ENCODE measurements at places on chromosomes 3 and 15.

DNA sequence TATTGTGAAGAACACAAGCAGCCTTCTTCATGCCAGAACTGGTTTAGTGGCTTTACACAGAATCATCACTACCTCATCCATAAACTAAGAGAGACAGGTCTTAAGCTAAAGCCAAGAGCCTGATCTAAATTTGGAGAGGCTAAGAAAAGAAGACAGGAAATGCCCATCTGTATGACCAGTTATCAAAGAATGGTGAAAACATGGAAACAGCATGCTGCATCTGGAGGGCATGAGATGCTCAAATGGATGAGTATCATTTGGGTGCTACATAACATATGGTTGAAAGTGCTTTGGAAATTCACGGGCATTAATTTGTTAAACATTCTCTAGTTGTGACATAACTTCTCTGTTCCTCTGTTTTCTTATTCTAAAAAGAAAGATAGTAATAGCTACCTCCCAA lies 112.5 kb downstream of the CPNE4 start:
- DNase-seq: no peak

DNA sequence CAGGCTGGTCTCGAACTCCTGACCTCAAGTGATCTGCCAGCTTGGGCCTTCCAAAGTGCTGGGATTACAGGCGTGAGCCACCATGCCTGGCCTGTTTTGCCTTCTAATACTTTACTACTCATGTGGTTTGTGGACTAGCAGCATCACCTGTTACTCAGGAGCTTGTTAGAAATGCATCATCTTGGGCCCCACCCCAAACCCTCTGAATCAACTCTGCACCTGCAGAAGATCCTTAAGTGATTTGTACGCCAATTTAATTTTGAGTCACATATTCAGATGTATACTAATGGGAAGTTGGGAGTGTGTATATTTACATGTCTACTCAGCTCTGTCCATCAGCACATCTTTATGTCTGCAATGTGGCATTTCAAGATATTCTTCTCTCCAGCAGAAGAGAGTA lies 6.1 kb downstream of the TBC1D21 start:
- no peak for DNase-seq

DNA sequence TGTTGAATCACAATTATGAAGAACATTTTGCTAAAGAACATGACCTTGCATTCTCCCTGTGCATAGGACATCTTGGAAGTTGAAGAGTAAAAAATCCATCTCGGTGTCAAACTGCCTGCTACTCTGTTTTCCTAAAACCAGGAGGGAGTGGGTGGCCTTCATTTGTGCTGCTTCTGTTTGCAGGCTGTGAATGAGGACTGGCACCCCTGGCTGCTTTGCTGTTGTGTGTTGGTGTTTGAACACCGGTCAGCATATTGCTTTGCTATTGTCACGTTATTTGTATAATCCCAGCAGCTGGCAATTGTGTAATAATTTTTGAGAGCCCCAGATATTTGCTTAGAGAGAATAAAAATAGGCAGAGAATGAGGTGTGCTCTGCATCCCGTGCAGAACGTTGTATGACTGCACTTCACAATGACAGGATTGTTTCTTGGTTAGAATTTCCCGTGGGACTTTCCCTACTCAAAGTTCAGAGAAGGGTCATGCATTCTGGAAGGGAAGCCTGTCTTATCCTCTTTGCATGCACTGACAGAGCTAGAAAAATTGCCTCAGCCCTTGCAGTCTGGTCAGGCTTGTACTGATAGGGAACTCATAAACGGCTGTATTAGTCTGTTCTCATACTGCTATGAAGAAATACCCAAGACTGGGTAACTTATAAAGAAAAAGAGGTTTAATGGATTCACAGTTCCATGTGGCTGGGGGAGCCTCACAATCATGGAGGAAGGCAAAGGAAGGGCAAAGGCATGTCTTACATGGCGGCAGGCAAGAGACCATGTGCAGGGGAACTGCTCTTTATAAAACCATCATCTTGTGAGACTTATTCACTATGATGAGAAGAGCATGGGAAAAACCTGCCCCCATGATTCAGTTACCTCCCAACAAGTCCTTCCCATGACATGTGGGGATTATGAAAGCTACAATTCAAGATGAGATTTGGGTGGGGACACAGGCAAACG lies 16.3 kb downstream of the SV2B start:
- peak; percentile 66 for DNase-seq

GRCh38 chr3:17091910-17092582 lies 207.3 kb downstream of the PLCL2 start:
- no peak for DNase-seq

DNA sequence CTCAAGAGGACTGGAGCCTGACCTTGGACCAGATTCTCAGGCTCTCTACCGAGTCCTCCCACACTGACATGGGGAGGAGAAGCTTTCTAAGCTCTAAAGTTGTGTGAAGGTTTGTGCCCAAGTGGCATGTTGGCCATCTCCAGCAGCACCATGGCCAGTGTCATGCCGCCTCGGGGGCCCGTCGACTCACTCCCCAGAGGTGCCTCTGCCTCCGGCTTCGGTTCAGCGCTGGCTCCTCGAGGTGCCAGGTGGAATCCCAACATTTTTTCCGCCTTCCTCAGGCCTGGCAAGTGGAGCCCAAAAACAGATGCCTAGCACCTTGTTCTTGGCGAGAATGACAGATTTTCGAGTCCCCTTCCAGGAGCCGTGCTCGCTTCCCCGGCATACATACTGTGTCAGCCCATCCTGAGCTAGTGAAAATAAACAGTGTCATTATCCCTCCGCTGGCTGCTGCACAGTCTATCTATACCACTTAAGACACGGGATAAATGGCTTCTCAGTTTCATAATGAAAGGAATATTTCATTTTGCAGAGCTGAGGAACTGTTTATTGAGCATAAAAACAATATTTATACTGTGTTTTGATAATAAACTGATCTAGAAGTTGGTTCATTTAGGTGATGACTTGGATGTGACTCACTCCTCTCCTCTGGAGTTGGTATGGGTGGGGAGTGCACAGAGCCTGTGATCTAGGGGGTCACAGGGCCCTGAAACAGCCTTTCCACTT lies 328.5 kb upstream of the TLE3 start:
- DNase-seq: no peak

GRCh38 chr3:171704002-171704401 lies 106.3 kb downstream of the PLD1 start:
- peak; percentile 42 for DNase-seq

- no peak for DNase-seq
Observed at GRCh38 chr3:197229178-197229577, 69.2 kb downstream of the DLG1 start.

- DNase-seq: no peak
Observed at GRCh38 chr3:16607718-16608117, 2.5 kb upstream of the DAZL start.

DNA sequence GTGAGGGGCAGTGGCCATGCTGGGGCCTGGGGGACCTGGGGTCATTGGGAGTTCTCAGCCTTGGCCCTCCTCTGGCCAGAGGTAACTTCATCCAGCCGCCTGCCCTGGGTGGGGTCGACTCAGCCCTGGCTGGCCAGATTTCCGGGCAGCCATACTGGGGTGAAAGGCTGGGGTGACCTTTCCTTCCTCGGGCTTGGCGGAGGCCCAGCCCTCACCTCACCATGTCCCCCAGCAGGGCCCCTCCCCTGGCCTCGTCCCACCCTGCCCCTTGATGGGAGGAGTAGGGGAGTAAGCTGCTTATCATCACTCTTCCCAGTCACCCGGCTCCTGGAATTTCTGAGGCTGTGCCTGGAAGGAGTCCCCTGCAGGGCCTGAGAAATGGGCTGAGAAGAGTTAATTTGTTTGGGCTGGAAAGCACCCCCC lies 5.4 kb downstream of the SEMA3F start:
- no peak for DNase-seq

GRCh38 chr3:100954199-100954935 lies 38.9 kb downstream of the ABI3BP start:
- DNase-seq: no peak

DNA sequence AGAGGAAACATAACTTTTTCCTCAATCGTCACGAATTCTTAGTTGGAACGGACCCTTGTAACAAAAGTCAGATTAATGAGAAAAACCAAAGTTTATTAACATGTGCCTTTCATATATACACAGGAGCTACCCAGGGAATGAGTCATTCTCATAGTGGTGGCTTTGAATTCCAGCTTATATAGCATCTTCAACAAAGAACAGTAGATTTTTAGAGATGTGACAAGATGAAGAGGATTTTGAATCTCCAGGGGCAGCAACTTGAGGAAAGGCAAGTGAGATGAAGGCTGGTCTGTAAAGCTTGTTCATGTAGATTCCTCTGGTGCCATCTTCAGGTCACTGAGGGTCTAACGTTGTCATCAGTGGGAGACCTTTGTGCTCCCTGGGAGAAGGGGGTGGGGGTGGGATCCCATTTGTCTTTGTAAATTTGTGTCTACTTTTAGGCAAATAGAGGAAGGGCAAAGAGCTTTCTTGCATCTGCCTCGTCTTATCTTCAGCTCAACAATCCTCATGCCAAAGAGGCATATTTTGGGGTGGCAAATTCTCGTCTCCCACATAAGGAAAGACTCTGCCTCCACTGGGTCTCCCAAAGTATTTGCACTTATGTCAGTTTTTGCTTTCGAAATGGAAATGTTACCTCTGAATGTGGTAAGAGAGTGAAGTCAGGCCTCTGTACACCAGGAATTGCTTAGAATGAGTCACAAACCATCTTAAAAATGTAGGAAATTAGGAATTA lies 29.5 kb downstream of the CLEC3B start:
- DNase-seq: no peak

GRCh38 chr3:40230382-40230781 lies 79.1 kb upstream of the EIF1B start:
- no peak for DNase-seq

DNA sequence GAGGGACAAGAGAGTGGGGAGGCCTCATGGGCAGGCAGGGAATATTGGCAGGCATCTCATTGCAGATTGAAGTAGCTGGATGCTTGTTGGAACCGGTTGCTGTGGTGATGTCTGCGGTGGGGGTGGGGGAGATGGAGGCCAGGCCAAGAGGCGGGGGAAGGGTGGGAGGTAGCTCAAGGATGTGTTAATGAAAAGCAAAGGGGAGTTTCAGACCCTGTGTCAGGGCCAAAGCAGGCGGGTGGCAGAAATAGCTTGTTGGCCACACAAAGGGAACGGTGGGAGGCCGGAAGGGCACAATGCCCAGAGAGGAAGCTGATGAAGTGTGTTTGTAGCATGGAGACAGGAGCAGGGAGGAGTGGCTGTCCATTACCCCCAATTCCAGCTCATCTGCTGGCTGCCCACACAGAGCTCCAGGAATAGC lies 28.0 kb downstream of the CCDC33 start:
- no peak for DNase-seq

- DNase-seq: no peak
Observed at GRCh38 chr3:10627884-10628572, 122.6 kb upstream of the ATP2B2 start.

GRCh38 chr15:57320631-57321220 lies 55.6 kb upstream of the CGNL1 start:
- DNase-seq: peak; percentile 32

- no peak for DNase-seq
Observed at GRCh38 chr15:96073908-96074307, 256.6 kb upstream of the NR2F2 start.

DNA sequence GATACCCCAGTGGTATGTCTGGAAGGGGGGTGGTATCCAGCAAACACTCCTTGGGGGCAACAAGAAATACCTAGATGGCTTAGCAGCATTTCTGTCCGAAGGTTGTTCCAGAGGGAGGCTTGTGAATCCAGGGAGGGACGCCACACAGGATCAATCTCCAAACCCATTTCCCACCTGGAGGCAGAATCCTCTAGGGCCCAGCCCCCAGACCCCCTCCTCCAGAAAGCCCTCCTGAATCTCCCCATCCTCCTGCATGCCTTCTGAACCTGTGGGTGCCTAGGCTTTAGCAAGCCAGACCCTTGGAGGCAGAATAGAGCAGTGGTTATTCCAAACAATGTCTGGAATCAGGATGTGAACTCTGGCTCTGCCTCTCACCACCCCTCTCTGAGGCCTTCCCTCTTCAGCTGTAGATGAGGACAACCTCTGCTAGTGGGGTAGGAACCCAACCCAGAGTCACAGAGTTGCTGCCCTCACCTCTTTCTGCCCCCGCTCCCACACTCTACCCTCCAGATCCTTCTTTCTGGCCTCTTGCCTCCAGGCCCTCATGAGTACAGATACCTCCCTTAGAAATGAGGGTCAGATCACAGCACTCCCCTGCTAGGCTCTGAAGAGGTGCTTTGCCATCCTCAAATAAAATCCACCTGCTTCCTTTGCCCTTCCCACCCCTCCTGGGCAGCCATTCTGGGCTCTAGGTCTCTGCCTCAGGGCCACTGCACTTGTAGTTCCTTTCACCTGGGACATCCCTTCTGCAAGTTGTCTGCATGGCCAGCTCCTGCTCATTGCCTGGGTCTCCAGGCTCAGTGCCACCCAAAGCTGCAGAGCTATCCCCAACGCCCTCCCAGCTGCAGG lies 8.1 kb downstream of the CISH start:
- no peak for DNase-seq

DNA sequence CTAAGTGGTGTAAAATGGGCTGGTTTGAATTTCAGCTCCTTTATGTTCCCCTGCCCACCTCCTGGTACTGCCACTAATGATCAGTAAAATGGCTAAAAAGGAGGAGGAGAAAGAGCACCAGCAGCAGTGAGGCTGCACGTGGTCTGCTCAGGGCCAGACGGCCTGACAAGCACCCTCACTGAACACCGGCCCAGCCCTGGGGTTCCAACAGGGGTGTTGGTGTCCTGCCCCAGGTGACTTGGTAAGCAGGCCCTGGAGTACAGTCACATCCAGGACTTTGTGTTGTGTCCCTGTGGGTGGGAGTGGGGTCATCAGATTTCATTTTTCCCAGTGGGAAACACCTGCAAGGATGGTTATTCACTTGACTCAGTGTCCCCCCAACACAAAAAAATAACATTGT lies 5.4 kb downstream of the BAHD1 start:
- no peak for DNase-seq

GRCh38 chr3:27594096-27594690 lies 110.0 kb upstream of the SLC4A7 start:
- no peak for DNase-seq

GRCh38 chr3:3366386-3366785 lies 186.9 kb upstream of the CRBN start:
- DNase-seq: no peak

- no peak for DNase-seq
Observed at GRCh38 chr3:42101048-42101447, 9.9 kb downstream of the TRAK1 start.

- DNase-seq: no peak
Observed at GRCh38 chr15:85964471-85964870, 115.2 kb upstream of the AGBL1 start.

DNA sequence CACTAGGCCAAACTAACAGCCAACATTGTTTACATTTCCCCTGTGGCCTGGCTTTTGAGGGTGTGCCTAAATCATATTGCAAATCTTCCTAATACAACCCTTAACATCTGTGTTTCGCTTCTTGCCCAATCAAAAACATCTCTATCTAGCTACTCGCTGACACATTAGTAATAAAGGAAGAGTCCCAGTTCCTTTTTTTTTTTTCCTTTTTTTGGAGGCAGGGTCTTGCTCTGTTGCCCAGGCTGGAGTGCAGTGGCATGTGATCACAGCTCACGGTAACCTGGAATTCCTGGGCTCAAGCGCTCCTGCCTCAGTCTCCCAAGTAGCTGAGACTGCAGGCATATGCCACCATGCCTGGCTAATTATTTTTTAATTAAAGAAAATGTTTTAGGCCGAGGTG lies 2.1 kb upstream of the SRPRB start:
- DNase-seq: no peak

GRCh38 chr3:109982201-109982600 lies 644.9 kb upstream of the DPPA4 start:
- no peak for DNase-seq
